Stimulated activated CD8-positive, alpha-beta memory T cell treated with anti-CD3 and anti-CD28 coated beads, Interleukin-12 subunit alpha, Interleukin-12 subunit beta, amount 100 ng/mL, for 1 hour (primary cell): ENCODE measurements at places on chromosomes 16 and 17.

GRCh38 chr16:30808146-30808545, 21.1 kb upstream of the ZNF629 start:
- DNase-seq: no peak

- DNase-seq: no peak
Measured at GRCh38 chr16:51072591-51072990, 78.5 kb downstream of the SALL1 start.

- DNase-seq: no peak
Measured at GRCh38 chr16:72566174-72566573, 394.2 kb upstream of the PMFBP1 start.

DNA sequence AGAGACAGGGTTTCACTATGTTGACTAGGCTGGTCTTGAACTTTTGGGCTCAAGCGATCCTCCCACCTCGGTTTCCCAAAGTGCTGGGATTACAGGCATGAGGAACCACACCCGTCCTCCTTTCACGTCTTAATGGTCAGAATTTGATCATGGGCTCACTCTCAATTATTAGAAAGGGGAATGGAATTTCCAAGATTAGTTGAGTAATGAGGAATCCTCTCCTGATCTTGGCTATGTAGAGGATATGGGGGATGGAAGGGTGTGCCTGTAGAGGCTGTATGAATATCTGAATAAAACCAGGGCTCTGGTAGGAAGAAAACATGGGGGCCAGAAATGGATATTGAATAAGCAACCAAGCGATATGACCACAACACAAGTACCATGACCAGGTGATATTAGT, 25.9 kb upstream of the SMURF2 start:
- no peak for DNase-seq

GRCh38 chr16:62642677-62643076, 606.4 kb upstream of the CDH8 start:
- no peak for DNase-seq

DNA sequence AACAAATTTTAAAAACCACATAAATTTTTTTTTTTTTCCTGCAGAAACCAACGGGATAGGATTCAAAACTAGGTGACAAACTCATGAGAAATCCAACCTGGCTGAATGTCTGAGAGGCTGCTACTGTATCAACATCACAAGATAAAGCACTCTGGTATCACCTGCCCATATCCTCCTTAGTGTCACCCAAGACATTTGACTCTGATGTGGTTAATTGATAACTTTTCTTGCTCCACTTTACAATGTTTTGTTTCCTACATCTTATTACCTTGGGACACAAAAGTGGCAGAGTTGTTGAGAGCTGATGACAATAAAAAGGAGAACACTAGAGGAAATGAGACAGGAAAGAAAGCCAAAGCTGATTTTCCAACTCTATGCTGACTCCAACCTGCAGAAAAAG, 4.0 kb upstream of the FBXL20 start:
- no peak for DNase-seq

- DNase-seq: no peak
Measured at GRCh38 chr17:750431-751037, 1.5 kb downstream of the GEMIN4 start.

DNA sequence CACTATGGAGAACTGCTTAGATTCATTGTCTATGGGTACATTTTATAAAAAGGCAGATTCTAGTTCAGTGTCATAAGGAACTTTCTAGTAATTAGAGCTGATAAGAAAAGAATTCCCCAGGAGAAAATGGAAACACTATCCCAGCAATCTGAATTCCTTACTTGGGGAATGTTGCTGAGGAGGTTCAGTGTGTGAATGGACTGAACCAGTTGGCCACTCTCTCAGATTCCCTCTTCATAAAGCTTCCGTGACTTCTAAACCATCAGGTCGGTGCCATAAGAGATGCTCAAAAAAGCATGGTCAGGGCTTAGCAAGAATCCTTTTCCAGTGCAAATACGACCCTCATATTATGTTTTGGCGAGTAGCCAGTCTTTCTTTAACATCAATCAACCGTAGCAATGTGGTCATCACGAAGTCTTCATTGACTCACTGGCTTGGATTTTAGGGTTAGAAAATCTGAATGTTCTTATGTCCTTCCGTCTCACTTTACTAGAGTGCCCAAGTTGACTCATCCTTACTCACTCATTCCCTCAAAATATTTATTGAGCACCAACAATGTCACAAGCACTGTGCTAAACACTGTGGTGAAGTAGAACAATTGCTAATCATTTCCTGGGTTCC, 102.7 kb upstream of the HLF start:
- DNase-seq: no peak

GRCh38 chr17:82648742-82649331, 593 bp upstream of the WDR45B start:
- DNase-seq: no peak

DNA sequence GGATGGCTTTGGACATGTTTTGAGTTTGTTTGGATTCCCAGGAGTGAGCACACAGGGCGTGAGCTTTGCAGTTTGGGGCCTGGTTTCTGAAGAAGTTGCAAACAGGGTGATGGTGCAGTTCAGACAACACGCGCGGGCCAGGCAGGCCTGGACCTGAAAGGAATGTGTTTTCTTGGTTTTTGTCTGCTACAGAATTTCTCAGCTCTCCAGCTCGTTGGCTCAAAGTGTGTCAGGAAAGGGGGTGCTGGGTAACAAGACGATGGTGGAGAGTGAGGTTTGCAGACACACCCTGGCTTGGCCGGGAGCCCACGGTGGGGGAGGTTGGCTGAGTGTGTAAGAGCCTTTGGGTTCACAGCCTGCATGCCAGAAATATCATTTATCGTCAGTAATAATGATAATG, 82.3 kb downstream of the CMIP start:
- no peak for DNase-seq

DNA sequence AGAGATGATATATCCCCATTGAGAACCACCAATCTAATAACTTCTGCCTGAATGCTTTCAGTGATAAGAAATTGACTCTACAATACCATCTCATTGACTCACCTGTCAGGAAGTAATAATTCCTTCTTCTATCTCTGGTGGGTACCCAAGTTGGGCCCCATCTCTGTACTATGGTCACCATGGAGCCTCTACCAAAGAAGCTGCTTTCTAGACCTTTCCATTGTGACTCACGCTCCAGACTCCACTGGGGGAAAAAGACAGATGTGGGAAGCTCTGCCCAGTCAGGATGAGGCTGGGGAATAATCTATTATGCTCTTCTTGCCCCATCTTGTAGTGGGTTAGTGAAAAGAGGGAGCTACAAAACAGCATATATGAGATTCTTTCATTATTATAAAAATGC, 100.4 kb downstream of the COPRS start:
- no peak for DNase-seq

DNA sequence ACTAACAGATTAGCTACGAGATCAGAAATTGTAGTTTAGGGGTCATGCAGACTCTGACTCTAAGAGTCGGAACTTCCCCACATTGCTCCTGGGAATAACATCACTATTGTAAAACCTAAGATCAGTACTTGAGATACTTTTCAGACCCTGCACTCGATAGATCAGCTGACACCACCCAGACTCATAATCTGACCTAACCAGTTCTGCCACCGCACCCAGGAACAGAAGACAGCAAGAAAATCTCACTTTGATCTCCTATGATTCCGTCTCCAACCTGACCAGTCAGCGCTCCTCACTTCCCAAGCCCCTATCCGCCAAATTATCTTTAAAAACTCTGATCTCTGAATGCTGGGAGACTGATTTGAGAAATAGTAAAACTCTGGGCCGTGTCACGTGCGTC, 27.2 kb upstream of the ASGR2 start:
- DNase-seq: no peak

- DNase-seq: no peak
Measured at GRCh38 chr17:70072546-70073309, 2.3 kb upstream of the KCNJ16 start.

- DNase-seq: no peak
Measured at GRCh38 chr16:30018731-30019158, 4.3 kb upstream of the C16orf92 start.

- peak; percentile 47 for DNase-seq
Measured at GRCh38 chr16:87550495-87550961, 51.8 kb upstream of the JPH3 start.

GRCh38 chr16:85395913-85396878, 216.9 kb upstream of the GSE1 start:
- DNase-seq: no peak

- DNase-seq: no peak
Measured at GRCh38 chr17:43444223-43445008, 39.4 kb upstream of the DHX8 start.

DNA sequence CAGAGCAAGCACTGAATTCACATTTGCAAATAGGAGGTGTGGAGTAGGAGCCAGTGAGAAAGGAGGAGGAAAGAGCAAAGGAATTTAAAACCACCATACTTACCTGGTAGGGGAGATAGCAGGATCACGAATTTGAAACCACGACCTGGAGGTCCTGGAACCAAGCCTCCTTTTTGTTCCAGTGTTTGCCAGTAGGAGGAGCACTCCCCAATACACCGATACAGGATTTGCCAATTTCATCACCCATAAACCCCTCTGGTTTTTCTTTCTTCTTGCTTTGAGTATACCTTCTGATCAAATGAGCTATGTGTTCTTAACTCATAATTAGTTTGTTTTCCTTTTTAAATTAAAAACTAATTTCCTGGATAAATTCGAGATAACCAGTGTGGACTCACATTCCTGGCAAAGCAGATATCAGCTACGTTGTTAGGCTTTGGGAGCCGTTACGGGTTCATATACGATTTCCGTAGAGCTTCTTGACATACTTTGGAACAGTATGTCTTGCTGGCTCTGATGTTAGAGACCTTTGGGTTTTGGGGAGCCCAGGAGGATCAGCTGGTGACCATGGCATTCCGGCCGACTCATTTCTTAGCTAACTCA, 22.7 kb downstream of the BCO1 start:
- DNase-seq: no peak

- DNase-seq: peak; percentile 24
Measured at GRCh38 chr17:48011405-48012150, 26.0 kb downstream of the COPZ2 start.

- no peak for DNase-seq
Measured at GRCh38 chr16:68275611-68276191, 11.4 kb downstream of the SLC7A6 start.

- no peak for DNase-seq
Measured at GRCh38 chr16:47258874-47259461, 115.2 kb upstream of the NETO2 start.

DNA sequence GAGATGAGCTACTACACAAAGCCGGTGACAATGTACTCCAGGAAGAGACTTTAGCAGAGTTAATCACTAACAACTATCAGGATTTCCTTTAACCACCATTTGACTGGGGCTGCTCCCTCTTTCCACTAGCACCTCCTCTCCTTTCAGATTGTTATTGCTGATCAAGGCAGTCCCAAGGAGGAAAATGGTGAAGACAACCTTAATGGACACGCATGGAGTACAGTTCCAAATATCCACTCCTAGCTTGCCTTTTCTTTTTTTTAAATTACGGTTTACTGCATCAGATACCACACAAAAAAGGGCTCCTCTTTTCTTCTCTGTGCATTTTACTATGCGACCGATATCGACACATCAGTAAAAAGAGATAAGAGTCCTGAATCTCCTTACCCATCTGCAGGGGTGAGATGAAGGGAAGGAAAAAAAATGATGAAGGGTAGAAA, 30.9 kb downstream of the FAM222B start:
- DNase-seq: no peak

GRCh38 chr17:49775546-49776260, 11.8 kb upstream of the FAM117A start:
- DNase-seq: no peak

DNA sequence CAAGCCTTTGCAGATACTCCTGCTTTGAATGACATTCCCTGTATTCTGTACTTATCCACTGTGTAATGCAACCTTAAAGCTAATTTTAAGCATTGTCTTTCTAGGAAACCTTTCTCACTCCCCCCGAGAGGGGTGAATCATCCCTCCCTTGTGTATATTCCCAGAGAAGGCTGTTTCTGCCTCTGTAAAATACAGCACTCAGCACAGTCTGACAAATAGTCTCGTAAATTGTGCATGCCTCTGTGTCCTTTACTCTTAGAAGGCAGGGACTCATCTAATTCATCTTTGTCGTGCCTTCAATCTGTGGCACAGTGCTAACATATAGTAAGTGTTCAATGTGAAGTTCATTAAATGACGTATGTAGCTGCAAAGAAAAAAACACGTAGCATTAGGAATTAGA, 200.7 kb downstream of the CA10 start:
- no peak for DNase-seq

DNA sequence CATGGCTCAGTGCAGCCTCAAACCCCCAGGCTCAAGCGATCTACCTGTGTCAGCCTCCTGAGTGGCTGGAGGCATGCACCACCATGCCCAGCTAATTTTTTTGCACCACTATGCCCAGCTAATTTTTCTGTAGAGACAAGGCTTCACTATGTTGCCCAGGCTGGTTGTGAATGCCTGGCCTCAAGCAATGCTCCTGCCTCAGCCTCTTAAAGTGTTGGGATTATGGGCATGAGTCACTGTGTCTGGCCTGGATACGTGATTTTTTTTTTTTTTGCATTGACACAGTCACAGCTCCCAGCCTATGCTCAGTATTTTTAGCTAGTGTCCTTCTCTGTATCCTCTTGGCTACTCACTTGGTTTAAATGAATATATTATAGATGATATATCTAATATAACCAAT, 377.0 kb upstream of the TNRC6C start:
- DNase-seq: no peak

DNA sequence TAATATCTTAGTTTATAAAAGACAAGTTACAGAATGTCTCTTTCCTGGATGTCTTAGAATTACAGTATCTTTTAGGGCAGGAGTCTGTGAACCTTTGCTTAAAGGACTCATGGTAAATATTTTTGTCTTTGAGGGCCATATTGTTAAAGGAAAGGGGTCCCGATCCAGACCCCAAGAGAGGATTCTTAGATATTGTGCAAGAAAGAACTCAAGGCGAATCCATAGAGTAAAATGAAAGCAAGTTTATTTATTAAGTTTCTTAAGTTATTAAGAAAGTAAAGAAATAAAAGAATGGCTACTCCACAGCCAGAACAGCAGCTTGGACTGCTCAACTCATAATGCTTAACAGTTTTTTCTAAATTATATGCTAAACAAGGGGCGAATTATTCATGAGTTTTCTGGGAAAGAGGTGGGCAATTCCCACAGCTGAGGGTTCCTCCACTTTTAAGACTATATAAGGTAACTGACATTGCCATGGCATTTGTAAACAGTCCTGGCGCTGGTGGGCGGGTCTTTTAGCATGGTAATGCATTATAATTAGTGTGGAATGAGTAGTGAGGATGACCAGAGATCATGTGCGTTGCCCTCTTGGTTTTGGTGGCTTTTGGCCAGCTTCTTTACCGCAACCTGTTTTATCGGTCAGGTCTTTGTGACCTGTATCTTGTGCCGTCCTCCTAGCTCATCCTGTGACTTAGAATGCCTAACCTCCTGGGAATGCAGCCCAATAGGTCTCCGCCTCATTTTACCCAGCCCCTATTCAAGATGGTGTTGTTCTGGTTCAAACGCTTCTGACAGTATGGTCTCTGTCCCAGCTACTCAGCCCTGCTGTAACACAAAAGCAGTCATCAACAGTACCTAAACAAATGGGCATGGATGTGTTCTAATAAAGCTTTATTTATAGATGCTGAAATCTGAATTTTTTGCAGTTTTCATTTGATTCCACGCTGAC, 53.2 kb downstream of the BMERB1 start:
- no peak for DNase-seq
